ENCODE measurements at places on chromosomes 3 and 15. TPM values are rescaled to one million over a fixed set of nuclear protein-coding genes. Genes with fewer than 3 reads are reported as not detected.

DNA sequence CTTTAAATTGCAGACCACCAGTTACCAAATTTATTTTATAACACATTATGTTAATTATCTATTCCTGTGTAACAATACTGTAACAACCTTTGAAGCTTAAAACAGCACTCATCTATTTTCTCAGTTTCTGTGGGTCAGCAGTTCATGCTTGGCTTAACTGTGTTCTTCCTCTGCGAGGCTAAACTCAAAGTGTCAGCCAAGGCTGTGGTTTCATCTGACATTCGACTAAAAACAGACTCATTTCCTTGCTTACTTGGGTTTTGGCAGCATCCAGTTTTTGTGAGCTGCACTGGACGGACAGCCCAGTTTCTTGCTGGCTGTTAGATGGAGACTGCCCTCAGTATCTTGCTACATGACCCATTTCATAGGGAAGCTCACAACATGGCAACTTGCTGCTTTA is 247.3 kb upstream of the KCNH8 start:
- no peak for DNase-seq

The GATA2 gene
- 9.3 TPM for total RNA-seq

GRCh38 chr3:9422712-9423424 is 25.5 kb downstream of the SETD5 start:
- DNase-seq, result peak; percentile 93

The SCG3 gene
- total RNA-seq, result not detected

DNA sequence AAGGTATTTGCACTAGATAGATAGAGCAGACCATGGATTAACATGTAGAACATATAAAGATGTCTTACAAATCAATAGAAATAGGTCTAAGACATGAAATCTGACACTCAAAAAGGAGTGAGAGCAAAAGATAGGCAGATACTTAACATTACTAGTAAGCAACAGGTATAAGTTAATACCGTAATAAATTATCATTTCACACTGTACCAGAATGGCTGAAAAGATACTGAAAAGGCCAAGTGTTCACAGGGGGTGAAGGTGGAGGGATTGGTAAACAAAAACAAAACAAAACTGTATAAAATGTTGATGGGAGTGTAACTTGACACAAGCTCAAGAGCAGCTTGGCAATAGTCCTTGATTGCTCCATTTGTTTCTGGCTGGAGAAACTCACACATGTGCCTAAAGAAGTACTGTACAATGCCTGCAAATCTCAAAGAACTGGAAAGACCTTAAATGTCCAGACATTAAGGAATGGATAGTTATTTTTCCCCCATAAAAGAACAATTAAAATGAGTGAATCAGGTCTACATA is 3.5 kb downstream of the NSMCE3 start:
- no peak for DNase-seq

DNA sequence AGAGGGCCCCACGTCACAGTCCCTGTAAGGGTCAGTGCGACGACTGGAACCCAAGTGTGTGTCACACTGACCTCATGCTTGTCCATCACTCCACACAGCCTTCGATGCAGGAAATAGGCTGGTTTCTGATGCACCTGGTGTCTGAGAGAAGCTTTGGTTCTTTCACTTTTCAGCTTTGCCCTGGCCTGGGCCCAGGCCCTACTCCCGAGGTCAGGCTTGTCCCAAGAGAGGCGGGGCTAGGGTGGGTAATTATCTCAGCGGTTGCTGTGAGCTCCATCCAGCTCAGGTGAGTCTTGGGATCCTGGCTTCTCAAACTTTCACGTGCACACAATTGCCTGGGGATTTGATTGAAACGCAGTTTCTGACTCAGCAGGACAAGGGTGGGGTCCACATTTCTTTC is 19.6 kb upstream of the CHRNB4 start:
- DNase-seq, result no peak

- DNase-seq, result peak; percentile 42
These were observed 39.7 kb upstream of the RNU6-1 start for GRCh38 chr15:67879440-67880129.

- DNase-seq, result no peak
These were observed 129.6 kb downstream of the FOXP1 start for GRCh38 chr3:71453822-71454511.

DNA sequence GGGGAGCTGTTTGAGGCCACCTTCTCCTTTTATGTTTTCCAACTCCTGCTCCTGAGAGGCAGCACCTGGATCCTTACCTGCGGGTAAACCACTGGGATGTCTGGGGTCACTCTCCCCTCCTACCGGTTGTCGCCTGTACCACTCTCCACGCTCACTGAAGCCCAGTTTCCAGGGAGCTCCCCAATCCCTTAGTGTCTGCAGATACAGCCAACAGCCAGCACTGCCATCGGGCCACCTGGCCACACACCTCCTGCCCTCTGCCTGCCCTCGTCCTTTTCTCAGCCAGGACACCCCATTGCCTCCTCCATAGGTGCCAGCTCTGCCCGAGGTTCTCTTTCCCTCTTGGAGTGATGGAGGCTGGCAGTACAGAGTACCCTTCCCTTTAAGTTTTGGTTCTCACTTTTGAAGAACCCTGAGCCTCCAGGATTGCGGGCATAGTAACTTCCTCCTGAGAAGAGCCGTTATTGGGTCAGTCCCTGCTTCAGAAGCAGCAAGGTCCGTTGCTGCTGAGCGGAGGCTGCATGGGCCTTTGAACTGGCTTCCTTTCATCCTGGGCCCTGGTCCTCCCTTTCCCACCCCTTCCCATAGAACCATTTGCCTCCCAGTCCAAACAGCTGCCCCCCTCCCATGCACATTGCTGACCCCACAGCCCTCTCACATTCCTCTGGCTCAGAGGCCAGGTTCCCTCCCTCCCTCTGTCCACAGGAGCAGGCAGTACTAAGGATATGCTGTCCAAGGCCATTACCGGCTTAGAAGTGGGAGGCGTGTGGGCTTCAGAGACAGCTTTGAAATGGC is 30.9 kb downstream of the ARNT2 start:
- peak; percentile 65 for DNase-seq

The RPP25 gene
- 8.6 TPM for total RNA-seq

- DNase-seq, result no peak
These were observed 12.6 kb upstream of the PDIA5 start for GRCh38 chr3:123054109-123054778.

The CPNE9 gene
- total RNA-seq, result 0.54 TPM

GRCh38 chr3:140152851-140153639 is 218.1 kb downstream of the CLSTN2 start:
- DNase-seq, result no peak

DNA sequence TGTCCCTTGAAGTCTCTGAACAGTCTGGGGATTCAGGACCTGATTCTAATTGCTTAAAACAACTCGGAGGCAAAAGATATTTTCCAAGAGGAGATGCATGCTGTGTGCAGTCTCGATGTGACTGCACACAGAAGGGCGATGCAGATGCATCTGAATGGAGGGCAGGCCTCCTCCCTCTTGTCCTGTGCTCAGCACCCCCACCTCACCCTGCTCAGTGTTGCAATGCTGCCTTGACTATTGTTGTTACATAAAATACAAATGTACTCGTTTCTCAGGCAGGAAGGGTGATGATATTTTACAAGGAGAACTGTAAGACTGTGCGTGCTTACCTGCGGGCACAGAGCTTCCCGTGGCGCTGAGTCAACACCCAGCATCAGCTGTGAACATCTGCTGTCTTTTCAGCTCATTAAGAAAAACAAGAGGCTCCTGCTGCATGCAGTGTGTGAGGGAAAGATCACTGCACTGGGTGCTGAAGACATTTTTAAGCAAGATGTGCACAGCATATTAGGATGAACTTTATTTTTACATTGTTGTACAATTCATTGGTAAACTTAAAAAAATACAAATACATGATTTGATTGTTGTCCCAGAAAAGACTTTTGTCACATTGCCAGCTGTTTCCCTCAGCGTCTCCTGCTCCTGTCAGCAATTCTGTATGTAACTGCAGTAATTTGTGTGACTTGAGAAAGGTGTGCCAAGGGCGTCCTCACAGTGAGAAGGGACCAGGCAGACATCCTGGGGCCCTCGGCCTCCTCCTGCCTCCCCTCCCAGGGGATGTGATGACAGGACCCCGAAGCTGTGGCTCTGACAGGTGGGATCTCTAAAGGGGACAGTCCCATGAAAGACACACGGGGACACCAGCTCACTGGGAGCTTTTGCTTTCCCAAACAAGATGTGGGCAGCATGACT is 56.3 kb upstream of the RPL32 start:
- DNase-seq, result no peak

DNA sequence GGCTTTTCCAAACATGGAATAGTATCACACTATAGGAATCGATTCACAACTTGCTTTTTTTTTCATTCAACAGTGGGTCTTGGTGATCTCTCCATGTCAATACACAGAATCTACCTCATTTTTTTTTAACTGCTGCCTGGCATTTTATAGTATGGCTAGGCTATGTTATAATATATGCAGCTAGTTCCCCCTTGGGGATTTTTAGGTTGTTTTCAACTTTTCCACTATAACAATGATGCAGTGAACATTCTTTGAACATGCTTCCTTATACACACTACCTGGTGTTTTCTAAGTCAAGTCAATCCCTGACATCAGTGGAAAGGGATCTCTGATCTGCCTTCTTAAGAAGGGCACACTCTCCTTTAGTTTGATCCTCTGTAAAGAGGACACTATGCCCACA is 46.5 kb upstream of the PLXND1 start:
- no peak for DNase-seq

The KNG1 gene
- total RNA-seq, result not detected

GRCh38 chr3:54845551-54845950 is 82.3 kb downstream of the LRTM1 start:
- no peak for DNase-seq

Measured in lower leg skin (tissue), 4 donors.